ENCODE measurements at places on chromosomes 3 and 15.

DNA sequence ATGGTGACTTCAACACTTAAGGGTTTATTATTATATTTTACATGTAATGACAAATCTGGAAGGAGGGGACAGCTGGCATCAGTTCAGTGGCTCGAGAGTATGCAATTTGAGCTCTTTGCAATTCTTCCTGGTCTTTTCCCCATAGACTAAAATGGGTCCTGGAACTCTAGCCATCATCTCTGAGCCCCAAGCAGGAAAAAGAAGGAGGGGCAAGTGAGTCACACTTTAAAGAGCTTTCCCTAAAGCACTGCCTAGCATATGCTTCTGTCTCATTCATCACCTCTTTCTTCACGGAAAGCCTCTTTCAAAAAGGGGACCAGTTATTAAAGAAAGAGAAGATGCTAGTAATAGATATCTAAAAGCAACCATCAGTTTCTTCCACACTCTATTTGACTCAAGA is 466.3 kb downstream of the ZIC1 start:
- DNase-seq: no peak

- DNase-seq: no peak
Observed at GRCh38 chr3:12456441-12456840, 27.8 kb upstream of the TSEN2 start.

GRCh38 chr3:37402351-37402750 is 228.0 kb upstream of the LRRFIP2 start:
- DNase-seq: no peak

DNA sequence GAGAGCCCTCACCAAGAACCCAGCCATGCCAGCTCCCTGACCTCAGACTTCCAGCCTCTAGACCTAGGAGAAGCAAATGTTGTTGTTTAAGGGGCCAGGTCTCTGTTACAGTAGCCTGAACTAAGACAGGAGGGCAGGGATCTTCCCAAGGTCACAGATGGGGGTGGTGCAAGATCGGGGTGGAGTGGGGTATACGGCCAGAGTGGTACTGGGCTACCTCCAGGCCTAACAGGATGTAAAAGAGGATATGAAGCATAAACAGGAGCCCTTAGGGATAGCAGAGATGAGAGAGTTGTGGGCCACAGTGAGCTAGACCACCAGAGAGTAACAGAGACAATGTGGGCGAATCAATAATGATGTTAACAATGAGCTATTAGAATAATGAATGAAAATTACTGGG is 82.9 kb downstream of the TOP2B start:
- DNase-seq: no peak

- no peak for DNase-seq
Observed at GRCh38 chr3:152105446-152105845, 163.3 kb upstream of the MBNL1 start.

GRCh38 chr3:154151969-154152368 is 30.8 kb downstream of the ARHGEF26 start:
- DNase-seq: no peak

DNA sequence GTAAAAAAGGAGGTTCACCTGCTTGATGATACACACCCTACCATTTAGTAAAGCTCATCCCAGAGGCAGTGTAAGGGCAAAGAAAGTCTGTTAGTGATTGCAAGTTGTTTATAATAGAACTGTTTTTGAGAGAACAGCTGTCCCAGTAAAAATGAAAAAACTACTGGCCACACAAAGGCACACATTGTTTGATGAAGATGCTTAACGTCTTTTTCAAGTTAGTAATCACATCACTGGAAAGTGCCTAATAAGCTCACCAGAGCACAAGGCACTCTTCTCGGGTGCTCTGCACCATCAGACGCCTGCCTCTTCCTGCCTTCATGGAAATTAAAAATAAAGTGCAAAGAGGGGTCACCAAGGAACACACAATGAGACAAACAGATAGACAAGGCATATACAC is 186.9 kb downstream of the PDZRN3 start:
- DNase-seq: peak; percentile 33

DNA sequence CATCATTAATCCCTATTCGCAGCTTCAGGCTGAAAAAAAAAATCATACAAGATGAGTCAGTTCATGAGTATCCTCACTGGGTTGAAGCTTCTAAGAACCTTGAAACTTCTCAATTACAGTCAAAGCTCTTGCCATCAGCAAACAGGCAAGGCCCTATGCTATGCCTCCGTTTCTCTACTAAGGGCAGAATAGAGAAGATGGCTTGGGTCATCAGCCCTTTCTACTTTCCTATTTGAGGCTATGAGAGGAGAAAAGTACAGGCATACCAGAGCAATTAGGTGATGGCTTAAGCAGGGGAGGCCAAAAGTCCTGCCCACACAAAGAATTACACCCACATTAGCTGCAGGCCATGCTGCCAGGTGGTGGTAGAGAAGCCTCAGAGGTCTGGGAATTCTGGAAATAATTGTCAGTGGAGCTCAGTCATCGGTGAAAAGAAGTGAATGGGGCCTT is 89.0 kb downstream of the MRPL46 start:
- DNase-seq: no peak

DNA sequence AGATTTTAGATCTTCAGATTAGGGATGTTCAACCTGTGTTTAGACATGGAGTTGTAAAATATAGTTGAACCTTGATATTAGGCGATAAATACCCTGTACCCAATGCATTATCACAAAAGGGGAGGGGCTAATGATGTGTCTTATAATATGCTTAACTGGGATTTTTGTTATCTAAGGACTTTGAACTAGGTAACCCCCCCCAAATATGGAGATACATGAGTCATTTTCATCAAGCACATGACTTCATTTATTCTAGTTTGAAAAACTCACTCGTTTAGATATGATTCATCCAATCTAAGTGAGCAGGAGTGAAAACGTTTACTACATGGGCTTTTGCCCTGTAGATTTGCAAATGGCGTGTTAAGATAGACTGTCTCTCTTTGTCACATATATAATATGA is 212.4 kb downstream of the IL5RA start:
- no peak for DNase-seq

DNA sequence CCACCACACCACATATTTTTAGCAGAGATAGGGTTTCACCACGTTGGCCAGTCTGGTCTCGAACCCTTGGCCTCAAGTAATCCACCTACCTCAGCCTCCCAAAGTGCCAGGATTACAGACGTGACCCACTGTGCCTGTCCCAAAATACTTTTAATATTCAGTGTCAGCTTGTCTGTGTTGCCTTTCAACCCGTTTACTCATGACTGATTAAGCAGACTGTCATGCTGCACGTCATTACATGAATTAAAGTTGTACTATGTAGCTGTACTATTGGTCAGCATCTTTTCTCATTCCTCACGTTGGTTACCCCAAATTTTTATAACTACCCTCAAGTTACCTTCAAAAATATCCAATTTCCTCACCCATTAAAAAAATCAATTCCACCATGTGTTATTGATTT is 48.7 kb upstream of the GADL1 start:
- no peak for DNase-seq

GRCh38 chr3:99175276-99175812 is 273.8 kb upstream of the DCBLD2 start:
- DNase-seq: no peak

DNA sequence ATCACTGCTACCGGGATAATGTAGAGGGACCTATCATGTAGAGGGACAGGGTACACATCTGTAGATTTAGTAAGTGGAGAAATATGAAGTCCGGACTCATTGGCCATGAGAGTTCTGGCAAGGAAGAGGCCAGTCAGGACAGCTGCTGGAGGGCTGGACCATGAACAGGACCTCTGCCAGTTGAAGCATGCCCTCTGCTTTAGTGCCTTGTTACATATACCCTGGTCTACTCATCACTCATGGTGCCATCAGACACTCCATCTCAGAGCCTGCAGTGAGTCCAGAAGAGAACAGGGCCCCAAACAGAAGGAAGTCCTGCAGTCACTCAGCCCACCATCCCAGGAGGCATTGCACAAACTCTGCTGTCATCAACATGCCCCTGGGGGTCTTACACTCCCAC is 54.7 kb upstream of the CA12 start:
- DNase-seq: no peak

DNA sequence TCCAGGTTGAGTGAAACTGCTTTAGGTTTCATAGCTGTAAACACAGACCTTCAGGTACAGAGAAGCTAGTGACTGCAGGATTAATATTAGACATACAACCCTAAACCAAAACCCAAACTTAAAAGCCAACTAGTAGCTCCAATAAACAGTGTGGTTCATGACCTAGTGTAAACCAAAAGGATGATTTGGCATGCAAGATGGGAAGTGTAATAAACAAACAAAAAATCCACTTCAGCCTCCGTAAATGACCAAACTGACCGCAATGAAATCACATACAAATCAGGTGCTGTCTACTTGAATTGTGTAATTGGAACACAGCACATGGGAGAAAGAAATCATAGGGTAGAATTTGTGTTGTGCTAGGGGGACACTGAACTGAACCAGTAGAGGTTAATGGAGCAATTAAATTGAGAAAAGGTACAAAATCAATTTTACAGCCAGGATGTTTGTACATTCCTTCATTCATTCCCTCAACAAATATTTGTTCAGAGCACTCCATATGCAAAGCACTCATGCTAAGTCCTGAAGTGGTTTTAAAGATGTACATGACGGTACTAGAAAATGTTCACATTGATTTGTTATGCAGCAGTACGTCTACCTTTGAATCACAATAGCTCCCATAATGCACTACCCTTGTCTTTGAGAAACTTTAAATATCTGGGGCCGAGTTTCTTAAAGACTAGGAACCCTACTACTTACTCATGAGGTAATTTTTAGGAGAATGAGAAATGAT is 21.4 kb upstream of the CHST2 start:
- no peak for DNase-seq

GRCh38 chr15:33834892-33835743 is 133.2 kb upstream of the CHRM5 start:
- no peak for DNase-seq

DNA sequence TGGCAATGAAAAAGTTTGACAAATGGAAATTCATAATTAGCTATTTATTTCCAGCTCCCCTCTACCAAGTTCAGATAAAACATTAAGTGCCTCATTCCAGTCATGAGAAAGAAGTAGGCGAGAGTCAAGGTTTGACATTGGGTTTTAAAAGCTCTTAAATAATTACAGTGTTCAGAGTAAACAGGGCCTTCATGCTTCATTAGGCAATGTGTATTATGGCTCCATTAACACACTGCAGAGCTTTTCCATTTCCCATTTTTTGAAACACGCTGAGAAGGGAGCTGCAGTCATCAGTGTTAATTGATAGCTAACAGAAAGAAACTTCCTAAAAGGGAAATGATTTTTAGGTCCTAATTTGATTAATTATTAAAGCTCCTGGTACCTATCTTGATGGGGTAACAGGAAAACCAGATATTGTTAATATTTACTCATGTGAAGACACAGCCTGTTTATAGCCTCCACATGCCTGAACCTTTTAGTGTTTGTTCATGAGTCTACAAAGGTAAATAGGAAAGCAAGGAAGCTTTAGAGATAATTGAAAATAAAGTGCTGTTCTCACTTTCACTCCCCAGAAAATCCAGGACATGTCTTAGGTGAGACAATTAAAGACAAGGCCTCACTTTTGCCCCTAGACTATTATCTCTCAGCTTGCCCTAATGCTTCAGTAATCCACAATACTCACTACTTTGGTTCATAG is 28.7 kb downstream of the SST start:
- no peak for DNase-seq

Measured in pons (tissue), 1 donor.